Activated T-cell treated with anti-CD3 and anti-CD28 coated beads, Interleukin-2, amount 50 U/mL, for 72 hours (primary cell): ENCODE measurements at places on chromosomes 11 and 22. TPM values are rescaled to one million over a fixed set of nuclear protein-coding genes. Genes with fewer than 3 reads are reported as not detected.

GRCh38 chr11:42065199-42065598, 605.7 kb upstream of the LRRC4C start:
- DNase-seq, result no peak

DNA sequence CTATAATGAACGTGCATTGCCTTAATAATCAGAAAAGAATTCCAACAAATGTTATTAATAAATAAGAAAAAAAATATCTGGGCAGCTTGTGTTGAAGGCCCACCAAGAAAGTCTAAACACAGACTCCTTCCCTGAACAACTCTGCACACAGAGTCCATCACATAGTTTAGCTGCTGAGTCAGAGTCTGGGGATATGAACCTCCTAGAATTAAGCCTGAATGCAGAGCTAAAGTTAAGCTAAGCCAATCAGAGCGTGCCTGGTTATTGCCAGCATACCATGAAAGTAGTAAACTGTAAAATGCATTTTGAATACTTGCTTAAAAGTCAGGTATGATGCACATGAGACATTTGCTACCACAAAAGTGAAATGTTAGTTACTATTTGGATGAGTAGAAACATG, 25.6 kb upstream of the TENM4 start:
- DNase-seq, result no peak

- DNase-seq, result no peak
Observed at GRCh38 chr11:19800162-19800561, 87.5 kb downstream of the NAV2 start.

DNA sequence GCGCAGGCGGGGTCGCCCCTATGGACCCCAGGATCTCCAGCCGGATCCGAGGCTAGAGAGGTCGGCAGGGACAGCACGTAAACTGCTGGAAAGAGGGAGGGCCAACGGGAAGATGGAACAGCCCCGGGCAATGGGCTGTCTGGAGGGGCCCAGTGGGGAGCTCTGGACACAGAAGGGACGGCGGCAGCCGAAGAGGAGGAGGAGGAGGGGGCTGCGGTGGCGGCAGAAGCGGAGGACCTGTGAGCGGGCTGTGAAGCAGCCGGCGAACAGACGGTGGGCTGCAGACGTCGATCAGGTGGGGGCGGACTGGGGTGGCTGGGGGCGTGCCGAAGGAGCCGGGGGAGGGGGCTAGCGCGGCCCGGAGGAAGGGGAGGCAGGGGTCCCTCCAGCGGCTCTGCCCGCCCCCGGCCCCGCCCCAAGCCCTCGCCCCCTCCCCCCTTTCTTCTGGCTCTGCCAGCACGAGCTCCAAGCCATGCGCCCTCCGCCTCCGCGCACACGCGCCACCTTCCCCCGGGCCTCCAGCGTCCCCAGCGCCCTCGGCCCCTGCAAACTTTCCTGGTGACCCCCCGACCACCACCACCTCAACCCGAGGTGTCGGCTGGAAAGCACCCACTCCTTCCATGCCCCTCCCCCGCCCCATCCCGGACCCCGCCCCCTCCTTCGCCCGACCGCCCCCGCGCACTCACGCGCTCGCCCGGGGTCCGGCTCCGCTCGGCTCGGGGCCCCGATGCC, 432 bp downstream of the TNKS1BP1 start:
- no peak for DNase-seq

GRCh38 chr11:6992026-6992425, 28.1 kb downstream of the ZNF214 start:
- no peak for DNase-seq

GRCh38 chr11:32105871-32106560, 15.1 kb downstream of the RCN1 start:
- DNase-seq, result no peak

DNA sequence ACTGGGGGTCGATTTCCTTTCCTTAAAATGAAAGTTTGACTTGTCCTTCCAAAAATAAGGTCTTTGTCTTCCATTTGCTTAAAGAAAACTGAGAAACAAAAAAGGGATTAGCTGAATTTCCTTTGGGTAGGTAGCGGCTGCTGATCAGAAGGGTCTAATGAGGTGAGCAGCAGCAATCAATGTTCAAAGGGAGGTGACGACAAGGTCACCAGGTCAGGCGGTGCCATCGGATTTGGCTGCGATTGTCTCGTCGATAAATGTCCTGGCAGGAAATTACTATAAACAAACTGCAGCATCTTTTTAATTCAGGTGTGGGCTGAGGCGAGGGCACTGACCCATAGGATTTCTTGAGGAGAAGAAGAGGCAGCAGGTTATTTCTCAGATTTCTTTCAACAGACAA, 480.1 kb downstream of the NTM start:
- no peak for DNase-seq

- DNase-seq, result no peak
Observed at GRCh38 chr11:110026858-110027626, 66.2 kb upstream of the ZC3H12C start.

HORMAD2 gene
- 0.12 TPM for total RNA-seq

SLC22A25 gene
- not detected for total RNA-seq

GRCh38 chr11:120511116-120511819, at the start of gene GRIK4:
Gene GRIK4 (plus strand): TSS chr11:120511748. CDS start chr11:120660319, 148,571 bp downstream.
- peak; percentile 87 for DNase-seq

SESN3 gene
- 13.7 TPM for total RNA-seq

SPON1 gene
- 0.16 TPM for total RNA-seq

DNA sequence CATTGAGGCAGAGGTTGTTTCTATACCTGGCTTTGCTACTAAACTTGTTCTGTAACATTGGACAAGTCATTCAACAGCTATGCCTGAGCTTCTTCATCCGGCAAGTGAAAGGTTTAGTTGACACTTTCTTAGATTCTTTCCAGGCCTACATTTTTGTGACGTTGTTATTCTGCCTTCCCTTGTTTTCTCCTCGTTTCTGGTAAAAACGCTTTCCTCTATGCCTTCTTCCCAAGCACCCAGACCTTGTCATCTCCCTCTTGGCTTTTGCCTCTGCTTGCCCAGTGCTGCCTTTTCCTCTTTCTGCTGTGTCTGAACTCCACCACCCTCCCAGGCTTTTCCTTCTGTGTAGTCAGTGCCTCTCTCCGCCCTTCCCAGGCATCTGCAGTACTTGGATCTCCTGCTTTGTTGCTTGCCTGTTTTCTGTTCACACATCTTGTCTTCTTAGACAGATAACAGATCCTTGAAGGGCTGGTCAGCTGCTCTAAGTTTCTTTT, 1.4 kb upstream of the AMOTL1 start:
- no peak for DNase-seq

GSTT2 gene
- total RNA-seq, result not detected

ROBO4 gene
- not detected for total RNA-seq

POLR2F gene
- 43.4 TPM for total RNA-seq

SLC15A3 gene
- 4.1 TPM for total RNA-seq

- DNase-seq, result no peak
Observed at GRCh38 chr11:109422870-109423465, 978 bp downstream of the C11orf87 start.

DNA sequence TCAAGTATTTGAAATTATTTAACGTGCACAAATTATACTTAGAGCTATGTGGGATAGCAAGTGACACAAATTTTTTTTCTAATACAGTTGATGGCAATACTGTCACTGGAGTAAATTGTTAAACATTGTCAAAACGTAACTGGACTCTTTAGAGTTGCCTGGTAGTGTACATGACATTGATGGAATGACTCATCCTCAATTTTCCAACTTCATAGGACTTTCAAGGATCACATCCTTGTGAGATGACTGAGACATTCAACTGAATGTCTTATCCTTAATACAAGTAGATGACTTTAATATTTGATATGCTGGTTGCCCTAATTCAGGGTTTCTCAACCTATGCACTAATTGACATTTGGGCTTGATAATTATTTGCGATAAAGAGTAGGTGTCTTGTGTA, 310.0 kb downstream of the SWAP70 start:
- no peak for DNase-seq

SHANK2 gene
- total RNA-seq, result 0.28 TPM

DNA sequence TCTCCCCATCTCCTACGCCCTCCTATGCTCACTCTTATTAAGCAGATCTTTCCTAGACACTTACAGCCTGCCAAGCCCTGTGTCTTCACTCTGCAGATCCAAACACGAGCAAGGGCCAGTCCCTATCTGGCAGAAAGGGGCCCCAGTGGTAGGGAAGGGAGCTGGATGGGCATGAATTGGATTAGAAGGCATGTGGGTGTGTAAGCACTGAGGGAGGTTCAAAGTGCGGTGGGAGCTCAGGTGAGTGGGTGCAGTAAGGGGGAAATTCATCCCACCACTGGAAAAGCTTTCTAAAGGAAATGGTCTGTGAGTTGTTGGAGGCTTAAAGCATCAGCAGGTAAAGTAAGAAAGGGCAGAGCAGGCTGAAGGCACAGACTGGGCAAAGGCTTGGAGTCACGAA, 5.5 kb downstream of the TMEM132A start:
- no peak for DNase-seq

MUC6 gene
- total RNA-seq, result not detected

DNA sequence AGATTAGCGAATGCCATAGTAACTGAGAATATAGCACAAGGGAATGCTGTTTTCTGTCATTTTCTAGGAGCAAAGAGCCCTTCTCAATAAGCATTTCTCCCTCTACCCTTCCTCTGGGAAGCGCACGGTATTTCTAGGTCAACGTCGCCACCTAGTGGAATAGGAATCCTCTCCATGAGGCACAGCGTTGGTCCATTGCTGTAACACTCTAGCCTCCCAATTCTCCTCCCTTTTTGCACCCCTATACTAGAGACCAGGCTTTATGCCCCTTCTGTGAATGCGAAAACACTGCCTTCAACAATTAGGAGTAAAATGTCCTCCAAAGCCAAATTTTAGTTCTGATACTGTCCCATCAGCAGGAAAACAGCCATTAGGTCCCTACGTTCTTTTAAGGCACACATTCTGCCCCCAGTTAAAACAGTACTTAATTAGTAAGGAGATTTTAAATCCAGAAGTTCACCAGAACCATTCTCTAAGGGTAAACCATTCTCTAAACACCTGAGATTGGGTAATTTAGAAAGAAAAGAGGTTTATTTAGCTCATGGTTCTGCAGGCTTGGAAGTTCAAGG, 12.8 kb upstream of the HYLS1 start:
- DNase-seq, result peak; percentile 50

GAL gene
- 0.42 TPM for total RNA-seq

GRCh38 chr22:20567371-20567847, 60.0 kb downstream of the MED15 start:
- no peak for DNase-seq

GRCh38 chr11:1569251-1569780, 2.8 kb downstream of the DUSP8 start:
- DNase-seq, result no peak
